ENCODE measurements at places on chromosomes 13 and 19.

- no peak for DNase-seq
Measured at GRCh38 chr19:12095111-12095790, 30.7 kb downstream of the ZNF844 start.

DNA sequence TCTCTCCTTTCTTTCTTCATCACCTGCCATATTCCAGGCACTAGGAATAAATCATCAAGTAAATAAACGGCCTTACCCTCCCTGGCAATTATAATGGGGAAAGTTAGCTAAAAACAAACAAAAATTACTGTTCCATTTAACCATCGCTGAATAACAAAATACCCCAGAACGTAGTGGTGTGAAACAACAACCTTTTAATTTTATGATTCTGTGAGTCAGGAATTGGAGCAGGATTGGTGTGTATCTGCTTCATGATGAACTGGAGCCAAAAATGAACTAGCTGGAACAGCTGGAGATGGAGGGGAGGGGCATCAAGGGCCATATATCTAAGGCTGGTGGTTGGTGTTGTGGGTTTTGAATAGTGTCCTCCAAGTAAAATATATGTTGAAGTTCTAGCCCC is 3.7 kb upstream of the CADM4 start:
- DNase-seq, result no peak

DNA sequence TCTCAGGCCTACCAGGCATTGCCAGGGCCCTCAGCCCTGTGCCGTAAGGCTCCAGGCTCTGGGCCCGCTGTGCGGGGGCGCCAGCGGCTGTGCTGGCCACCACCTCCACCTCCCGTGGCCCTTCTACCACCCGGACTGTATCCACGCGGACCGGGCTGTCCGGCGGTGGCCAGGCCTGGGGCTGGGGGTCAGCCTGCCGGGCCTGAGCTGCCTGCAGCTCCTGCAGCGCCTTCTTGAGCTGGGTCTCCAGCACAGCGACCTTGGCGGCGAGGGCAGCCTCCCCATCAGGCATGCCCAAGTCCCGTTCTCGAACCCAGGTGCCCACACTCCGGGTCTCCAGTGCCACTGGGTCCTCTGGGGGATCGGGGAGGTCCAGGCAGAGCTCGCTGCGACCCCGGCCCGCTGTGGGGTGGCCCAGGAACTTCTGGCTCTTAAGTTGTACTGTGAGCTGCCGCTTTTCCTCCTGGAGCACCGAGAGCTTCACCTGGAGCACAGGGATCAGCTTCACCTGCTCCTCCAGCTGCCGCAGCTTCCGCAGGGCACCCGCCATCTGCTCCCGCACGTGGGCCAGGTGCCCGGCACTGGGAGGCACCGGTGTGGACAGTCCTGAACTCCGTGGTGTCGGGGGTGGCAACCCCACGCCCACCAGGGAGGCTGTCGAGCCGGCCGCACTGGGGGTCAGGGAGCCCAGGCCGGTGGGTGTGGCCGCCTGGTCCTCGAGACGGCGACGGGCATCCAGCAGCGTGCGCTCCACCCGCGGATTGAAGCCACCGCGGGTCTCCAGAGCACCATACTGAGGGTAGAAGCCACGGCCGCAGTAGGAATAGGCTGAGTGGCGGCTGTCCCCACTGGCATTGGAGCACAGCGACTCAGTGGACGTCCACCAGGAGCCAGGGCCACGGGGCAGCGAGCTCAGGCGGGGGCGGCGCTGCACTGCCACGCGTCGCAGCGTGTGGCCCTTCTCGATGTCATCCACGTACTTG is 4.1 kb downstream of the KANK2 start:
- DNase-seq, result no peak

GRCh38 chr13:60047918-60048317 is 115.8 kb downstream of the DIAPH3 start:
- no peak for DNase-seq

DNA sequence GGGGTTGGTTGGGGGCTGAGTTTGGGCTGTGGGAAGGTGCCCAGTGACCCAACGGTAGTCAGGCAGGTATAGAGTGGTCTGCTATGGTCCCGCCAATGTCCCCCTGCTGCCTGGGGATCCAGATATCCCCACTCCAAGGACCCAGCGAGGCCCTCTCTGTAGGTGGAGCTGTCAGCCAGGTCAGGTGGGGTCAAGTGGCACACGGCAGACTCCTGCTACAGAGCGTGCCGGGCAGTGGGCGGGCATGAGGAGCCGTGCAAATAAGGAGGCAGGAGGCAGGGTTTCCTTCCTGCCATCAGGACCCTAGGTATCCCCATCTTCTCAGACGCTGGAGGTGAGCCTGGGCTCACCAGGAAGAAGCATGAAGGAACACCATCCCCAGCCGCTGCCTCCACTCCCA is 14.9 kb downstream of the EVI5L start:
- DNase-seq, result no peak

DNA sequence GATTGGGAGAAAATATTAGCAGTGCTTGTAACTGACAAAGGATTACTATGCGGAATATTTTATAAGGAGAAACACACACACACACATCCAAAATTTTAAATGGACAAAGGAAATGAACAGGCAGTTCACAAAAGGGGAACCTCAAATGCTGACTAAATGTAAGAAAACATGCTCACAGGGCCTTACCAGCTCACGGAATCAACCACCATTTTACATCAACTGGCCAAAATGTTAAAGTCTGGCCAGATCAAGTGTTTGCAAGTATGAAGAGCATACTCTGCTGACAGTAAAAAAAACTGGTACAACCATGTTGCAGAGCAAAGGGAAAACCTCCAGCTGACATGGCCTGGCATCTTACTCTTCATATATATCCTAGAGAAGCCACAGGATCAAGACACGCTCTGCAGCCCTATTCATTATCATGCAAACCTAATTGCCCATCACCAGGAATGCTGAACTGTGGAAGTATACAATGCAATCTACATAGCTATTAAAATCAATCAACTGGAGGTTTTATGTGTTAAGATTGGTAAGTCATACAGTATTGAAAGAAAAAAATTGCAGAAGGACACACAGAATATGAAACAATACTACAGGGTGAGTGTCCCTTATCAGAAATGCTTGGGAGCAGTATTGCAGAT is 124.4 kb downstream of the RNF17 start:
- DNase-seq, result no peak

GRCh38 chr13:24215126-24215525 is 54.6 kb downstream of the SPATA13 start:
- DNase-seq, result no peak

DNA sequence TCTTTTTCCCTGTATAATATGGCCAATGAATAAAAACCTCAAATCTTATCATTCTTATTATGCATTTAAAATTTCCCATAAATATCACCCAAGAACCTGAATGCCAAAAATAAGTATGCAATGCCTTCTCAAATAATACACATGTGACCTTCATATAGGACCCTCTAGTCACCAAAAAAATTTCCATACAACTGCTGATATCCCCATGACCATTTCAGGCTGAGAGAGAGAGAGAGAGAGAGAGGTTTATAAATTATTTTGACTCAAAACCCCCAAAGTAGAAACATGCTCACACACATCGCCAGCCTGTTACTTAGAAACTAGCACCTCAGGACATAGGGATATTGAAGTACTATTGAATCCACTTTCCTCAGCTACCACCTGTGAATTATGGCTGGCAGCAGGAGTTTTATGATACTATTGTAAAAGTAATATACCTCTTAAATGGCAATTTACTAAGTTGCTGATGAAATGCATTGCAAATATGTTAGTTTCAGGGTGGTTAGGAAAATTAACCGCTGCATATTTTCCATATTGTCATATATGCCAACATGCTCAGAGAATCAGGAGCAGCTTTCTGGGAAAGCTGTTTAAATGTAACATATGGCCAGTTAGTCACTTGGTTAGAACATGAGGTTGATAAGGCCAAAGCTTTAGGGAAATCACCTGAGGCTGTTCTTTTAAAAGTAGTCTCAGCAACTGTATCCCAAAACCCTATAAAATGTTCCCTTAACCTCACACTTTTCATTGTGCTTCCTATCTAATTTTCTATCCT is 230.8 kb downstream of the DCT start:
- no peak for DNase-seq

DNA sequence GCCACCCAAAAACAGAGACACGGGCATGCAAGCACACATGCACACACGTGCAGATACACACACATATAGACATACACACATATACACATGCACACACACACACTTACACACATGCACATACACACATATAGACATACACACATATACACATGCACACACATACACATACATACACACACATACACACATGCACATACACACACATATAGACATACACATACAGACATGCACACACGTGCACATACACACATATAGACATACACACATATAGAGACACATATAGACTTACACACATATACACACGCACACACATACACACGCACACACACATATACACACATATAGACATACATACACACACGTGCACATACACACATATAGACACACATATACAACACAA is 92.1 kb downstream of the GADD45B start:
- DNase-seq, result no peak

DNA sequence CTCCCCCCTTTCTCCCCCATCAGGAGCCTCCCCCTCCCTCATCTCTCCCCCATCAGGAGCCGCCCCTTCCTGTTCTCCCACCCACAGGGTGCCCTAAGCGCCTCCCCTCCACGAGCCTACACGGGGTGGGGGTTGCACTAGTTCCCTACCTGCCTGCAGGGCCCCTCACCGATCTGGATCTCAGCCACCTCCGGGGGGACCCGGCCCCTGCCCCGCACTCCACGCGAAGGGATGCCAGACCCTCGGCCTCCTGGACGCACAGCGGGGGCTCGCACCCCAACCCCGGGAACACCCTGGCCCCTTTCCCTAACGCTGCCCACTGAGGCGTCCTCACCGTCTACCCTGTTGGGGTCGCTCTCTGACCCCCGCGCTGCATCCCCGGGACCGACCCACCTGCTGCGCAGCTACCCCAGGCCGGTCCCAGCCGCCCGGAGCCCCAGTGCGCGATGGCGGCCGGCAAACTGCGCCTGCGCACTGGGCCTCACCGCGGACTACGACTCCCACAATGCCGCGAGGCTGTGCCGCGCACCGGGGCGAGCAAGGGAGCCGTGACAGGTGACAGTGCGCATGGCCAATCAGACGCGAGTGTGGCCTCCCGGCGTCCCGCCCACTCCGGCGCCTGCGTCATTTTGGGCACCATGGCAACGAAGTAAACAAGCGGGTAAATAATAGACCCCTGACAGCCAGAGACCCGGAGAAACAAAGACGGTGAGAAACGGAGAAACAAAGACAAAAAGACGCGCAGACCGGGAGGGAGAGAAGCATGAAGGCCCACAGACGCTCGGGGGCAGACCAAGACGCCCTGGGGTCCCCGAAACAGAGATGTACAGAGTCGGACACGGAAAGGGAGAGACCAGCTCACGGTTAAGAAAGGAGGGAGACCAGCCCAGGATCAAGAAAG is at the start of gene ZSCAN18:
TSS of gene ZSCAN18 (minus strand) at position 451 of the 901 bp plus-strand sequence. CDS start 7,964 bp downstream, outside the sequence.
- DNase-seq, result peak; percentile 96

GRCh38 chr19:4800591-4801081 is 9.1 kb downstream of the FEM1A start:
- DNase-seq, result no peak

- DNase-seq, result no peak
Measured at GRCh38 chr13:112069061-112069844, 2.3 kb downstream of the SOX1 start.

DNA sequence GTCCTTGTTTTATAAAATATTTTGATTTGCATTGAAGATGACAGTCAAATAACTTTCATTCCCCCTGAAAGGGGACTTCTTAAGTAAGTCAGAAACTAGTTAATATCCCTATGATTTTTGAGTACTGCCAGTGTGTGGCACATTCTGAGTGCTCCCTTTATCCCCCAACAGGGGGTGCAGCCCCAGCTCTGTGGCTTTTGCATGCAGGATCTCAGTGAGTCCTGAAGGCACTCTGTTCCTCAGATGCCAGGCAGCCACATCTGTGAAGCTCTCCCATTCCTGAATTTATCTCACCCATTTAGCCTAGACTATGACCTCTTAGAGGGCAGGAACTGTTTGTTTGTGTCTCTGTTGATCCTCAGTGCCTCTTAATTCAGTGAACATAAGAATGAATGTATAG is 123.1 kb downstream of the CDK8 start:
- no peak for DNase-seq

Data from mucosa of descending colon (tissue), 3 donors.